CD4-positive, alpha-beta T cell treated with Interleukin-17A for 4 hours (primary cell): ENCODE measurements at places on chromosomes 3 and 15.
A peak's percentile ranks its signal among the peaks of the same experiment; 100 is the strongest.

DNA sequence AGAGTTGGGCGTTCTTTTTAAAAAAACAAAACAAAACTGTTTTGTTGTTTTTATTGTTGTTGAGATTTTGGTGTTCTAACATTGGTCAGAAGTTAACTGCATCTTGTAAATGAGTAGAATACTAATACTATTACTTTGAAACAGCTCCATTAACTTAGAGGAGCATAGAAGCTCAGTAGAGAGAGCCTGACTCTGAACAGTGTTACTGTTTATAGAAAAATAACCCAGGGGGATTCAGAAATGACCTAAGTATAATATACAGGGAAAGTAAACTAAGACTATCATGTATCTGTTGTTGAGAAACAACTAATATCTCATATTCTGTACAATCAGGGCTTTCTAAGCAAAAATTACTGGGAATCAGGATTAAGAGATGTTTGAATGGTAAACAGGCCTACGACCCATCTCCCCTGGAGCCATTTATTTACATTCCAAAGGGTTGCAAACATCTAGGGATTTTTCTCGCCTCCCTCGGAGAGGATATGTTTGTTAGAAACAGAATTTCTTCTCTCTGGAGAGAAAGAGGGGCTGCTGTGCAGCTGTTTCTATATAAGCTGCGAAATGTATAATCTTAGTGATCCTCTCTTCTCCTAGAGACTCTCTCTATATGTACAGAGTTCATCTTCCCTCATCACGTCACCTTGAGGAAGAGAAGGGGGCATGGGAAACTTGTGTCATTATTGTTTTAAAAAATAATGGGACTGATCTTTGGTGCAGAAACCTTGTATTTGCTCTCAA, 827.5 kb upstream of the DPPA4 start:
- DNase-seq = no peak

DNA sequence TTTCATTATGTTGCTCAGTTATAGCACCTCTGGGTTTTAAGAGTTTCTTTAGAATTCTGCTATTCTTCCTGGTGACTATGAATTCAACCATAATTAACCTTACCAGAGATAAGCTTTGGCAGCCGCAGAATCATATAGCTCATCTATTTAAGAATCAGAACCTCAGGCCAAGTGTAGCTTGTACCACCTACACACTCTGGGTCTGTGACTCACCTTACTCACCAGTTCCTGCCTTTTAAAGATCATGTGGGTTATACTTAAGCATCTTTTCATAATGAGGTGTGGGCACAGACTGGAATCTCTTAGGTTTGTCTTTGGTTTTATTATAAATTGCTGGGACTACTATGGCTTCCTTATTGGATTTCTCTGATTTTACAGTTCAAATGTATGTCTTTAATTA, 21.9 kb downstream of the CDV3 start:
- no peak for DNase-seq

- DNase-seq = no peak
Observed at GRCh38 chr3:184486614-184487013, 75.0 kb upstream of the EPHB3 start.

DNA sequence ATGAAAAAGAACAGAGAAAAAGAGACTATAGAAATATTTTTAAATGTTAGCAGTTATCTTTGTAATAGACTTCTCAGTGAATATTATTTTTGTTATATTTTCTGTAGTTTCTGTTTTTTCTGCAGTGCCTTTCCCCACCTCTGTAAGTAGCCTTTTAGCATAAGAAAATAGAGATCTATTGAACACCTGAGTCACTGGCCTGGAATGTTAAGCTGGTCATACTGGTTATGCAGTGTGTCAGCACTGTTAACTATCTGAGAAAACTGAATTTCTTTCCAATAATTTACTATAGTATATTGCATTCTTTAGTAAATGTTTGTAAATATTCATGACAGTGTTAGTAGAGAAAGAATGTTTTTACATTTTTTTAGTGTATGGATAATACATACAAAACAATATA, 79.8 kb downstream of the NECTIN3 start:
- no peak for DNase-seq

DNA sequence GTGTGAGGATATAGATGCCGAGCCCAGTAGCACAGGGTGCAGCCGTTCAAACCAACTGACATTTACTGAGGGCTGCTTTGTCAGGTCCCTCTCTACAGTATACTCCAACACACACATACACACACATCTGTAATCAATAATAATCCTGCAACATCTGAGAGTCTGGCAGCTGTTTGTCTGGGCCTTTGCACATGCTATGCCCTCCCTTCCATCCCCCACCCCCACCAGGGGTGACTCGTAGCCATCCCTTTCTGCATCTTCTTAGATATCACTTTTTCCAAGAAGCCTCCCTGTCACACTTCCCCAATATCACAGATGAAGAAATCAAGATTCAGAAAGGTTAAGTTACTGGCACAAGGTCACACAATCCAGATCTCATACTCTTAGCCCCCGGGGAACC, 13.7 kb downstream of the SPATA12 start:
- DNase-seq = no peak

DNA sequence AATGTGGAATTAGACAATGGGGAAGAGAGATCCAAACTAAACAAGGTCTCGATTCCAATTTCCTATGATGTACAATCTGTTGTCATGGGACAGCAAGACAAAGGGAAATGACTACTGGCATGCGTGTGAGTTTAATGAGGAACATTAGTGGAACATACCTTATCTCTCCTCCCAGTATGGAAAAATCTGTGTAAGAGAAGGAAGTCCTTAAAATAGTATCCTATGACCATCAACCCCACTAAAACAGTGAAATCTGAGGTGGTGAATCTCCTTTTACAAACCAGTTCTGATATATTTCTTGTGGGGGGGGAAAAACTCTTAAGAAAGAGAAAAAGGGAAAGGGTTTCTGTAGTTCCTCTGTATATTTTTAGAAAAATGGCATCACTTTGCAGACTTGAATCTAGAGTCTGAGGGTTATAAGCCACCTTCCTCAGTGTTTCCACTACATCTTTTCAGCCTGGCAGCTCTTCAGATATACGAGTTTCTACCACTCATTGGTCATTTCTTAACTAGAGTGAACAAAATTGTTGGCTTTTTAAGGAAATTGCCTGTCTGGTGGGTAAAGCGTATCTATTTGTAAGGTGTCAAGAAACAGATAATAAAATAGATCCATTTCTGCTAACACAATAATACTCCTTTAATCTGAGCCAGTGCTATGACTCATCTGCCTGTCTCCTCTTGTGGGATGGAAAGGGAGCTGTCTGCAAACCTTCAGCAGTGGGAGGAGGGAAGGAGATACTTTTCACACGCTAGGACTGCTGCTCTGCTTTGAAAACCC, 3.0 kb upstream of the TNFAIP8L3 start:
- no peak for DNase-seq

DNA sequence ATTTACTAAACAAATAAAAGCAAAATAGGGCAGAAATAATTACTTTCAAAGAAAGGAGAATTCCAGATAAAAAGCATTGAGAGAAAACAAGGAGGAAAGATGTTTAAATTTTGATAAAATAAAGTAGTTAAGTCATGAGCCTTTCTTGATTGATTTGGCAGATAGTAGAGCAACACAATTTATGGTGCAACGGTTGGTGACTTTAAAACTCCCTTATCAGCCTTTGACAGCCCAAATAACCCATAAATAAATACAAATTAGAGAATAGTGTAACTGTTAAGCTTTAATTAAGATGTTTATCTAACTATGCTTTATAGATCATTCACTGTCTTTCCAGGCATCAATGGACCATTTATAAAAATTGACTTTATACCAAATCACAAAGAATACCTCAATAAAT, 54.0 kb upstream of the EIF1B start:
- no peak for DNase-seq

GRCh38 chr3:13282358-13282985, 137.7 kb downstream of the NUP210 start:
- no peak for DNase-seq

DNA sequence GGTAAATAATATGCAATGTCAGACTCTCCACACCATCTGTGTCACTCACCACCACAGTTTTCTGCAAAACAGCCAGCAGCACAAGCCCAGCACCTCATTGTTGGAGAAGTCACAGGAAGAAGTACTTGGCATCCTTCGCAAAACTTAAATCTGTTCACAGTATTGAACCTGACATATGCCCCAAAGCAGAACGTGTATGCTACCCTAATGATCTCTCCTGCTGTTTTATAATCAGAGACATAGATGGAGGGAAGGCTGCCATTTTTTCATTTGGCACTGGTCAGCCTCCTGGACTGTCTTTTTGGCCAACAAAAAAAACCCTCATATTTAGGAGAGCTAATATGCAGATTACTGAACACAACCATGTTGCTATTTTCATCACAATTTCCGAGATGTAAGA, 1272.9 kb downstream of the ROBO1 start:
- no peak for DNase-seq

DNA sequence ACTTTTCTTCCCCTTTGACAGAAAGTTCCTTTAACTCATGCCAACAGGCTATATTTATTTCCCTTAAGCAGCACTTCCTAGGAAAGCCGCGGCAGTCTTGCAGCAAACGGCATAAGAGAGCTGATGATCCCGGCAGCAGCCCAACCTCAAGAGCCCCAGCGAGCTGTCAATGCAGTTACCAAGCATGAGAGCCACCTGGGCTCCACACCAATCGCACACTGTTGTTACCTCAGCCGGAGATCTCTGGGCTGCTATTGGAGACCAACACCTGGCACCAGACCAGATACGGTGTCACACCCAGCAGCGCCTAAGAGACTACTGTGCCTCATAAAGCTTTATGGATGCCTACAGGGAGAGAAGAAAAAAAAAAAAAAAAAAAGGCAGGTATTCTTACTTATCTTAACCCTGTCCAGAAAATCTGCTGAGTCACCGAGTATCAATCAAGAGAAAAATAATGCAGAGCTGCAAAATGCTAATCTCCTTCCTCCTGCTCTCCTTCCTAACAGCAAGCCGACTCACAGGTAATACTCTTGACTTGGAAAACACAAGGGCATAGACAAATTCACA, 11.7 kb downstream of the ABCC5 start:
- peak; percentile 40 for DNase-seq

DNA sequence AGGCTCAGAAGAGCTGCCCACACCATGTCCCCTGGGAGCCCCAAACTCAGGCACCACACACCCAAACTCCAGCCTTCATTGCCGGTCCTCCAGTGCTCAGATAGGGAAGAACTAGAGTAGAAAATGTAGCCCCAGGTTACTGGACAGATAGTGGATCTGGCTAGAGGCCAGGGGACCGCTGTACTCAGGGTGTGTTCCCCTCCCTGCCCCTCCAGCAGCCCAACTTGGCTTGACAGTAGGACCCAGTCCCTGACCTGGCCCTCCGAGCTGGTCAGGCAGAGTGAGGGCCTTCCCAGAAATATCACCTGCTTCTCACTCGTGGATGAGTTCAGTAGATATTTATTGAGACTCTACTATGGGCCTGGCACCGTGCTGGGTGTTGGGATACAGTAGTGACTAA, 100.0 kb downstream of the CORO2B start:
- no peak for DNase-seq

DNA sequence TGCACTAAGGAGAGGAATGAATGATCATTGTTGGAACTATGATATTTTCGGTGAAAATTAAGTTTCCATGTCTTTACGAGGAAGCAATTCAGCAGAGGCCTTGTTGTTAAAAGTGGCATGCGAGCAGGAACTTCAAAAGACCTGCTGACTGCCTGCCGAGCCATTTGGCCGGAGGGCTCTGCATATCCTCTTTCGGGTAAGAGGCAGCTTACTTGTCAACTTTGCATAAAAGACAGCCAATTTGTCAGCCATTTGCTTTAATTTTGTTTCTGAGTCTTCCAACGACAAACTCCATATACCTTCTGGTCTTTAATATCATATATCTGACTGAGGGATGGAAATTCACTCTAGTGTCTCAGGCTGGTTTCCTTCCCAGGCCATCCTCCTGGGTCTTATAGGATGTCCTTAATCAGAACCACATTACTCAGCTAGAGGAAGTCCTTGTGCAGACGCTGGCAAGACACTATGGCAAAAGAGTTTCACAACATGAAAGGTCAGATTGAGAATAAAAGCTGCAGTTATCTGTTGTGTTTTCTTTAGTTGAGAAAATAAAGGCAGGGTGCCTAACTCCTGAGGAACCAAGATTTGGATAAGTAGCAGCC, 128.7 kb upstream of the WNT5A start:
- DNase-seq = no peak

- DNase-seq = no peak
Observed at GRCh38 chr3:55013145-55013925, 85.5 kb upstream of the LRTM1 start.

GRCh38 chr3:45595364-45596195, 1.0 kb downstream of the LIMD1 start:
- no peak for DNase-seq

DNA sequence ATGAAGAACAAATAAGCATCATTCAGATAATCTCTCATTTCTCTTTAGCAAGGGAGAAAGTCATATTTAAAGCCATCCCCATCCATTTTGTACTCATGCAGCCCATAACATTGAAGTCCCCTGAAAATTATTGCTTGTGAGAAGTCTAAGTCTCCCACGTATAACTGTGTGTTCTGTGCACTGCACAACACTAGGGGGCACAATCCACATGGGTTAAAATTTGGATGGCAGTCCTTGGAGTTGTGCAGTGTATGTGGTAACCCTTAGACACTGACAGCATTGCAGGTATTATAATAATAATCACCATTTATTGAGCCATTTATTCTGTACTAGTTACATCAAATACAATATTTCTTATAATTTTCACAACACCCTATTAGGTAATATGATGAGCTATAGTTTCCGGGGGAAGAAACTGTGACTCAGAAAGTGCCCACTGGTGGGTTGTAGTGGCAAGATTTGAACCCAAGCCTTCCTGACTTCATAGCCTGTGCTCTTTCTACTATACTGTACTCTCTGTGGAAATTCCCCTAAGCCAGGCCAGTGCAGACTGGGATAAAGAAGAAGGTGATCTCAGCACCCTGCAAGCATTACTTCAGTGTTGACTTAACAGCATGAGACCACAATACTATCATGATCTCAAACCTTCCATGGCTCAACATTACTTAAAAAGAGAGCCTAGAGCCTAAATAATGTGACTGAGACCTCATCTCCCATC, 15.7 kb downstream of the KCNAB1 start:
- no peak for DNase-seq

DNA sequence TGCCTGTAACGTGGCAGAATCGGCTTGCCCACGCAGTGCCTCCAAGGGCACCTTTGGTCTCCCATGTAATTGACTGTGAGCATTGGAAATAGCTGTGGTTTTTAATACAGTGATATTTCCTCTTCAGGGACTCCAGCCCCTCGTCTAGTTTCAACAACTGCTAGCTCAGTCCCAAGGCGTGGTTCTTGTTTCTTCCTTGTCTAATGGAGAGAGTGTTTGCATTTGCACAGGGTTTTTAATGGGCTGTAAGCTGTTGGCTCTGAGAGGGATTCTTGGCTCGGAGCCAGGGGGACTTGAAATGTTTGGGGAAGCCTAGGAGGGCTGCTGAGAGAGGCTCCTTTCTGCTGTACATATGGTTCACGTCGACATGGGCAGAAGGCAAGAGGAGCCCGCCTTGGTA, 86.2 kb downstream of the THSD4 start:
- DNase-seq = no peak

DNA sequence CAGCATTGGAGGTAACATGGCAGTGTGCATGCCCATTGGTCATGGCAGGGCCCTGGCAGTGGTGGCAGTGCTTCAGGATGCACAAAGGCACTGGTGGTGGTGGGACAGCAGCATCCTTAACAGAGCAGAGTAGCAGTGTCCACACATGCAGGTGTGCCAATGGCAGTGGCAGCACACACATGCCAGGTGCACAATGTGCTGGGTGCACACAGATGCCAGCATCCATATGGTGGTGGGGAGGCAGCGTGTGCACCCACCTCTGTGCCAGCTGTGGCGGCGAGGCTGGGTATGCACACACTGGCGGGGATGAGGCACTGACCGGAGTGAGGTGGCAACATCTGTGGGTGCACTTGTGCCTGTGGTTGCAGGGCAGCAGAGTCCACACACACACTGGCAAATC, 150.6 kb downstream of the SI start:
- DNase-seq = no peak
